Stimulated activated CD4-positive, alpha-beta T cell treated with anti-CD3 and anti-CD28 coated beads, Interleukin-12 subunit alpha, Interleukin-12 subunit beta, amount 100 ng/mL, for 24 hours (primary cell): ENCODE measurements at places on chromosomes 16 and 17.

DNA sequence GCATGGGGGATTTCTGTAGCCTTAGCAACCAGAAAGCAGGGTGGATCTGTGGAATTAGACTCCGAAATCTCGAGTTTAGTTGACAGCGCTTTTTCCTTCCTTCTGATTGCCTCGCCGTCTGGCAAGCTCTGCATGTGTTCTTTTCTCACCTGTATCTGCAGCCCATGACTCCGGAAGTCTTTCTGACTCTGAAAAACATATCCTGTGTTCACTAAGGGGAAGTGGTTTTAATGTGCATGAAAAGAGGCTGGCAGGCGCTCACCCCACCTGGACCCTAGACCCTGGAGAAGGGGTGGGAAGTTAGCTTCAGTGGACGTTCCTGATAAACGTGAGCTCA lies 158.5 kb downstream of the RPTOR start:
- no peak for DNase-seq

- no peak for DNase-seq
These were observed 1.7 kb upstream of the CBX4 start for GRCh38 chr17:79840989-79841286.

- no peak for DNase-seq
These were observed 4.4 kb upstream of the RAB26 start for GRCh38 chr16:2143878-2144485.

DNA sequence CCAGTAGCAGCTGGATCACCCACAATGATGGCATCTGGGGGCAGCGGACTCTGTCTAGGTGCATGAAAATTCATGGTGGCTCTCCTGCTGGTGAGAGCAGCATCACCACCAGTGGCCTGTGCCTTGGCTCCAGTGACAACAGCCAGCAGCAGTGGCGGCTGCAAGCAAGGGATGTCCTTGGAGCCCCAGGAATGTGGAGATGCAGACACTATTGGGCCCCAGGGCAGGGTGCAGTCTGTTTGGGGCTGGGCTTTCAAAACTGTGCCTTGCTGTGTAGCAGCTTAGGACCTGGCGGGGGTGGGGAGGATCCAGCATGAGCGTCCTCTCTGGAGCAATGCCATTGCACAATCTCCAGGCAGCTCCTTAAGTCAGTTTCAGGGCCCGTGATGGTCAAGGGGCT lies 199.7 kb downstream of the CHD9NB start:
- no peak for DNase-seq

DNA sequence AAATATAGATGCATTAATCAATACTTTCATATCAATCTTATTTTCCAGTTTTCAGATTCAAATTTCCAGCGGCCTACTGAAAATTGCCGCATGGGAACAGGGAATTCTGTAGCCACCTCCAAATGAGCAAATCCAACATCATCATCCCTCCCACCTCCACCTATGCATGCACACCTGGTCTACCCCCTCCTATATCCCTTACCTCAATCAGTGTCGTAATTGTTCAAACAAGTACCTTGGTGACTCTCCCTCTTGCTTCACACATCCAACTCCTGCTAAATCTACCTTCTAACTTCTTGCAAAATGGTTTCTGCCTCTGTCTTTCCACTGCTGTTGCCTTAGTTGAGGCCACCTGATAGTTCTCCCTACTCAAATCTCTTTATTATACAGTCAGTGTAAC lies 160.1 kb downstream of the SOX9 start:
- DNase-seq = no peak

DNA sequence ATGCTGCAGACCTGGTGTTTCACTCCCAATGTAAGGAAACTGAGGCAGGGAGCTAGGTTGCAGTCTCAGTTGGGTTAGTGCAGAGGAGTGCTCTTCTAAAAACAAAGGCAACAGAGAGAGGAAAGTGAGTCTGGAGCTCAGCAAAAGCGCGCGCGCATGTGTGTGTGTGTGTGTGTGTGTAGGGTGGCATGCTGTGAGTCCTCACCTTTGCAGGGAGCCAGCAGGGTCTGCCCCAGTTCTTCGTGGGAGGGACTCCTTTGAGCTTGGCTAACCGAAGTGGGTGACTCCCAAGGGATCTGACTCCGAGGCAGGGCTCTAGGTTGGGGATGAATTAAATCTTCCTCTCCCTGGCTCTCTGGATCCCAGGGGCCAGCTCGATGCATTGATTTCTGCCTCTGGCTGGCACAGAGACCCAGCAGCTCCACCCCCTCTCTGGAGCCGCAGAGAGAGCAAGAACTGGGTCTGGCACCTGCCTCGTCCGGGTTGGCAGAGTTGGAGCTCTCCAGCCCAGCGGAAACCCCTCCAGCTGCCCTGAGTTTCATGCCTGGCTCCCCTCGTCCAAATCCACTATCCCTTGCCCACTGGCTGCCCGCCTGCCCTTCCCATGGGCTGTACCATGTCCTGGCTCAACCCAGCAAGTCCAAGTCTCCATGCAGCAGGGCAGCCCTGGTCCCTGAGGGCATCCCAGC lies 1.3 kb upstream of the BTBD17 start:
- DNase-seq = no peak

GRCh38 chr17:80755650-80756405 lies 211.2 kb downstream of the RPTOR start:
- DNase-seq = no peak

GRCh38 chr17:13563866-13564265 lies 37.9 kb downstream of the HS3ST3A1 start:
- DNase-seq = no peak

GRCh38 chr16:82603784-82604411 lies 22.9 kb upstream of the CDH13 start:
- no peak for DNase-seq

DNA sequence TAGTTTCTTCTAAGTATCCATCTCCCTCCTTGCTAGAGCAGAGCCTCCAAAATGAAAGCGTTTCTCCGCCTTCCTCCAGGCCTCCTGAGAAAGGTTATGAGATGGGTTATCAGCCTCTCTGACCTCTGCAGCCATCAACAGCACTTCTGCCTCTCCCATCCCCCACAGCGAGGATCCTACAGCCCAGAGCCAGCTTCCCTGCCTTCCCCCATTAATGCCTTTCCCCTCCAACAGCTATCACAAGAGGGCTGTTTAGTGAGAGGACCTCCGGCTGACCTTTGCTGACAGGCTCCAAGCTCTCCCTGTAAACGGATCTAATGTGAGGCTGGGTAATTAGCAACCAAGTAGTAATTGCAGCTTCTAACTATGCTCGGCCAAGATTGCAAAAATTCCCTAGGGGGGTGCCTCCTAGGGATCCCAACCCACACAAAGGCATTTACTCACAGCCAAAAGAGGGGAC lies 55.8 kb downstream of the ZFHX3 start:
- no peak for DNase-seq
